Stimulated activated CD4-positive, alpha-beta T cell treated with anti-CD3 and anti-CD28 coated beads, Interleukin-4, amount 100 ng/mL, for 1 hour (primary cell): ENCODE measurements at places on chromosomes 5 and 9.

DNA sequence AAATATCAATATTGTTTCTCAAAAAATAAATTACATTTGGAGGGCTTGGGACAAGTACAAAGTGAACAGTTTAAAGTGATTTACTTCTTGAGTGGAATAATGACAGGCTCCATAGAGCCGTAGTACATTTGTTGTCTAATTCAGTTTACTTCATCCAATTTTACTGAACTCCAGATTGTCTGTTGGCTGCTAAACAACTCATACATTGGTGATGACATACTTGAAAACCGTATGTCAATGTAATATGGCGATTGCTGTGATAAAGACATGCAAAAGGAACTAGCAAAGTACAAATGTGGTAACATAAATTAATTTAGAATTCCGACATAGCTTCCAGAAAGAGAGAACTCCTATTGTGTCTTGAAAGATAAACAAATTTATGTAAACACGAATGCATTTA is 1197.5 kb upstream of the CDH18 start:
- DNase-seq = no peak

DNA sequence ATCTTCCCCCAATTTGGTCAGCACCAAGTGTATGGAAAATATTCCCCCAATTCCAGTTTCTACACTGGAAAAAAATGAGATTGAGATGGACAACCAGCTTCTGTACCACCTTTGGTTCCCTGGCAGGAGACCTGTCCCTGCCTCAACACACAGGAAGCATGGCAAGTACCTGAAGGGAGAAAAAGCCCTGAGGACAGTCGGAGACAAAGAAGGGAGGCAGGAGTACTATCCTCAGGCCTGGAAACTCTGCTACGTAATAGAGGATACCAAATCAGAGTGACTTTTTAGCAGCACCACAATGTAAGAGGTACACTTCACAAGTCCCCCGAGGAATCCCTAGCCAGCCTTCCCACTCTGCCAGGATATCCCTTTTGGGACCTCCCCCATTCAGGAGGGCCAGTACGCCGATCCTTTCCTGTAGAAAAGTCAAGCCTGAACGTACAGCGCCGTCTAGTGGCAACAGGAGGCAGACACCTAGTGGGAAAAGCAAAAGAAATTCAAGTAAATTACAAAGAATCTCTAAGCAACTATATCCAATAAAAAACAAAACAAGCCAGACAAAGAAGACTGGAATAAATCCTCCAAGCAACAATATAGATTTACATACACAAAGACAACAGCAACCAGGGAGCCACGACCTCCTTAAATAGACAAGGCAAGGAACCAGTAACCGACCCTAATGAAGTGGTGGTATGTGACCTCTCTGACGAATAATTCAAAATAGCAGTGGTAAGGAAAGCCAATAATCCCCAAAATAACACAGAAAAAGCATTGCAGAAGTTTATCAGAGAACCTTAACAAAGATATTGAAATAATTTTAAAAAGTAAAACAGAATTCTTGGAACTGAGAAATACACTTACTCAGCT is 63.3 kb upstream of the SLCO6A1 start:
- no peak for DNase-seq

- DNase-seq = no peak
These were observed 8.5 kb downstream of the NEK6 start for GRCh38 chr9:124266139-124266825.

- DNase-seq = no peak
These were observed 562.7 kb upstream of the DMAC1 start for GRCh38 chr9:8362250-8362649.

GRCh38 chr5:179852993-179853547 is 5.5 kb downstream of the MRNIP start:
- no peak for DNase-seq

DNA sequence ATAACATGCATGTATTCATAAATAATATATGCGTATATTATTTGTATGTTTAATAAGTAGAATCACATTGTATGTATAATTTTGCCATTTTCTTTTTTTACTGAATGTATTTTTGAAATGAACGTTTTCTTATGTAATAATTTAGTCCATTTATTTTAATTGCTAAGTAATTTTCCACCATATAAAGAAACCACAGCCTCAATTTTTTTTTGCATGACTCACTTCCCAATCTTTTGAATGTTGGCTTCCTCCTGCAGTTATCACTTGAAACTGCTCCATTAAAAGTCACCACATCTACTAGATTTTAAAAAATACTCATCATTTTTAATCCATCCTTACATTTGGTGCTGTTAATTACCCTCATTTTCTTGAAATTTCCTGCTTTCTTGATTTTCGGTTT is 363.3 kb upstream of the MEF2C start:
- no peak for DNase-seq
